Left hindlimb (tissue), 1 donor: ENCODE measurements at places on chromosomes 16 and 17.

DNA sequence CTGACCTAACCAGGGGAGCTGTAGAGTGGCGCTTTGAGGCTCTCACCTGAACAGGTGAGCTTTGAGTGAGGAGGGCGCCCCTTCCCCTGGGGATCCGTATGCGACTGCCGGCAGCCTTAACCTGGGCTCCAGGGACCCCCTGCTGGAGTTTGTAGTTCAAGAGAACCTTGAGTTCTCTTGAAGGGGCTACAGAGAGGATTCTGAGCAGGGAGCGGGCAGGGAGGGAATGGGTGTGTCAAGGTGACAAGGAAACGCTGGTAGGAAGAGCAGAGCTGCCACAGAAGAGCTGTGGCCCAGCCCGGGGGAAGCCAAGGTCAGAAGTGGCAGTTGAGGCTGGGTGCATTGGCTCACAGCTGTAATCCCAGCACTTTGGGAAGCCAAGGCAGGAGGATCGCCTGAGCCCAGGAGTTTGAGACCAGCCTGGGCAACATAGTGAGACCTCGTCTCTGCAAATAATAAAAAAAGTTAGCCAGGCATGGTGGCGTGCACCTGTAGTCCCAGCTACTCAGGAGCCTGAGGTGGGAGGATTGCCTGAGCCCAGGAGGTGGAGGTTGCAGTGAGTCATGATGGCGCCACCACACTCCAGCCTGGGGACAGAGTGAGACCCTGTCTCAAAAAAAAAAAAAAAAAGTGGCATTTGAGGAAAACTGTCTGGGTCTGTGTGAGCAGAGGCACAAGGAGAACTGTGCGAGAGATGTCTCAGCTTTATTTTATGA is 1.2 kb downstream of the LLGL2 start:
- DNase-seq, result no peak

DNA sequence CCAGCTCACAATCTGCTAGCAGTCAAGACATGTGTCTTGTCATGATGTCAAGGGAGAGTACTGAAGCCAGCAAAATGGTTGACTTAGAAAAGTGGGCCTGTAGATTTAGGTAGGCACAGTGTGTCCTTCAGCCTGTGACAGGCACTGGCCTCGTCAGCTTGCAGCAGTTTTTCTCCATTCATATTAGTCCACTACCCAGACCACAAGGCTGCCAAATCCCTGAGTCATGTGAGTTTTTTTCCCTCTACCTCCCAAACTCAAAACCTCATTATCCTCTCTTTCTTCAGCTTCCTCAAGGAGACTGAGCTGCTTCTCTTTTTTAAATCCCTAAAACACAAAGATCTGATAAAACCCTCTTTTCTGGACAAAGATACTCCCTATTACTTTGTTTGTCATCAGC is 102.6 kb upstream of the HS3ST3A1 start:
- DNase-seq, result no peak

- DNase-seq, result no peak
Measured at GRCh38 chr17:42797067-42798007, 1.2 kb downstream of the COA3 start.

DNA sequence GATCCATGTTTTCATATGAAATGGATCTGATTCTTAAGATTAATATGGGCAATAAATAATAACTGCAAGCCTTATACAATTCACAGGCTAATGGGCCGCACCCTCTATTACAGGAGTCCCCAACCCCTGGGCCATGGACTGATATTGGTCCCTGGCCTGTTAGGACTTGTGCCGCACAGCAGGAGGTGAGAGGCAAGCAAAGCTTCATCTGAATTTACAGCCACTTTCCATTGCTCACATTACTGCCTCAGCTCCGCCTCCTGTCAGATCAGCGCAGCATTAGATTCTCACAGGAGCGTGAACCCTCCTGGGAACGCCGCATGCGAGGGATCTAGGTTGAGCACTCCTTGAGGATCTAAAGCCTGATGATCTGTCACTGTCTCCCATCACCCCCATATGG is 26.8 kb downstream of the METTL16 start:
- no peak for DNase-seq

- DNase-seq, result no peak
Measured at GRCh38 chr16:81846105-81846504, 67.0 kb downstream of the PLCG2 start.

DNA sequence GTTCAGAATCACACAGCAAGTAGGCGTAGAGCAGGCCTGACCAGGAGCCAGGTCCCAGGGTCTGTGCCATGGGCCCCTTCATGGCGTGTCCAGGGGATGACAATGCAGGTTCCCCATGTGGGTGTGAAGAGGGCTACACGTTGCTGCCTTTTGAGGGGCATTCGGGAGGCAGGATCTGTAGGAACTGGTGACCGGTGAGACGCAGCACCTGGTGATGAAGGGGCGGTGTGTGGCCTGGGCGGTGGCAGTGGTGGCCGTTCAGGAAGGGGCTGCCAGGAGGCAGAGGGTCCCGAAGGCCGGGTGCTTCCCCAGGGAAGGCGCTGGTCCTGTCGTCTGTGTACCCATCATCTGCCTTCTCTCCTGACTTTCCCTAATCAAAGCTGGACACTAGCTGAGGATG is 34.6 kb downstream of the ZNF750 start:
- no peak for DNase-seq
